ENCODE measurements at places on chromosomes 12 and 14.

DNA sequence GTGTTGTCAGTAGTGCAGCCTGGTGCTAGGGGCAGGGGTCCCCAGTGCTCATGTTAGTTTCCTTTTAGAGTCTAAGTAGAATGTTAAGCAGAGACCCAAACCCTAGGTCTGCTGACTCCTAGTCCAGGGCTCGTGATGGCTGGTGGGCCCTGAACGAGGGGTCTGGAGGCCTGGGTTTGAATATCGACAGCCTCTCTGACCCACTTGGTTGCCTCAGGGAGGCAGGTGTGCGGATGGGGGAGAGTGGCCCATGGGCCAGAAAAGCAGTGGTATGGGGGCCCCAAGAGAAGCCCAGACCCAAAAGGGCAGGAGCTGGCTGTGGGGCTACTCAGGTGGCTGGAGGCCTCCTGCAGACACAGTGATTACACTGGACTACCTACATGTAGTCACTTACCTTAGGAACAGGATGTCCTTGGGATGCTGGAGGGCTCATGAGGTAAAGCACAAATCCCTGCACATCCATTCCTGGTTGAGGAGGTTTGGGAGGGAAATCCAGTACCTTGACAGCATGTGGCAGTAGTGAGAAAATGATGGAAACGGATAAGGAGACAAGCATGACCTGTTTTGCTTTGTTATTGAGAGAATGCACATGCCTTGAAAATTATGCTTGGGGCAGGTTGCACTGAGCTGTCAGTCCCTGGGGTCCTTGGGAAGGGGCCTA, 1.7 kb upstream of the SLC25A29 start:
- DNase-seq = no peak

DNA sequence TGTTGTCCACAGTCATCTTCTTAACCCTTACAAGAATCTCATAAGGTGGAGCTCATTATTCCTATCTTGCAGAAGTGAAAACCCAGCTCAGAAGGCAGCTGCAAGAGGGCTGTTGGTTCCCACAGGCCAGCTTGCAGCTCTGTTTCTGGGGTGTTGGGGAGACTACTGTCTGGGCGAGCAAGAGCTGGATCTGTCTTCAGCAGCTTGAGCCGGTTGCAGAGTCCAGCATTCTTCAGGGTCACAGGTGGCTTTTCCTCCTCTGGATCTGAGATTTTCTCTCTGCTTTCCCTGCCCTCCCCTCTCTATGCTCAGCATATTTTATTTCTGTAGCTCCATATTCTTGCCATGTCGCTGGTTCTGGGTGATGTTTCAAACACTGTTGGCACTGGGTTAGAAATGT, 87.4 kb downstream of the PAPOLA start:
- DNase-seq = no peak

- DNase-seq = no peak
Measured at GRCh38 chr14:89922031-89922907, 32.3 kb downstream of the EFCAB11 start.

DNA sequence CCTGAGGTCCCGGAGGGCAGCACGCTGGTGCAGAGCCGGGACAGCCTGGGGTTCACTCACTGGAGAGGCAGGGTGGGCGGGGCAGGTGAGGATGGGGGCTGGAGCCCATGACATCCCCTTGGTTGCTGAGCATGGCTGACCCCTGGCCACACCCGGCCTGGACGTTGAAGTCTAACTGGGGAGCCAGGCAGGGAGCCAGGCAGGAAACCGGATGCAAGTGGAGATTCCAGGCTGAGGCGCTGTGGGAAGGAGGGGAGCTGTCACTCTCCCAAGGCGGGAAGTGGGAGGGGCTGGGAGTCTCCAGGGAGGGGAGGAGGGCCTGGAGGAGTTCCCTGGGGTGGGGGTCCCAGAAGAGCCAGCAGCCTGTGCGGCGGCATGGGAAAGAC, 7.7 kb upstream of the INF2 start:
- no peak for DNase-seq

- no peak for DNase-seq
Measured at GRCh38 chr12:17344649-17345048, 738.7 kb upstream of the LMO3 start.

Measured in KG1 (cell line).